NCI-H345 (cell line): ENCODE measurements at places on chromosomes 16 and 17.

GRCh38 chr17:66308856-66309255 lies 6.4 kb downstream of the PRKCA start:
- no peak for DNase-seq

DNA sequence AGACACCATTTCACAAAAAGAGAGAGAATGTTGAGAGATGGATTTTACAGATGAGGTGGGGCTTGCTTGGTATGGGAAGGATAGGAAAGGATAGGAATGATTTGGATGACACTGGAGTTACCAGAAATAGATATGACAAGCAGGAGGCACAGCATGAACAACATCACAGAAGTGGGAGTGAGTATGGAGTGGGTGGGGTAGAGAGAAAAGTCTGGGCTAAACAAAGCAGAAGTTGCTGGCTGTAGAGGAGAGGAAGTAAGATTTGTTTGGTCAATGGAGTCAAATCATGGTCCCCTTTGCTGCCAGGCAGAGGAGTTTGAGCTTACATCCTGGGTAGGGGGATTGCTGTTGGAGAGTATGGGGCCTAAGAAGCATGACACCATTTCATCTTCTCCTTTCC lies 101.7 kb downstream of the VAT1L start:
- no peak for DNase-seq

DNA sequence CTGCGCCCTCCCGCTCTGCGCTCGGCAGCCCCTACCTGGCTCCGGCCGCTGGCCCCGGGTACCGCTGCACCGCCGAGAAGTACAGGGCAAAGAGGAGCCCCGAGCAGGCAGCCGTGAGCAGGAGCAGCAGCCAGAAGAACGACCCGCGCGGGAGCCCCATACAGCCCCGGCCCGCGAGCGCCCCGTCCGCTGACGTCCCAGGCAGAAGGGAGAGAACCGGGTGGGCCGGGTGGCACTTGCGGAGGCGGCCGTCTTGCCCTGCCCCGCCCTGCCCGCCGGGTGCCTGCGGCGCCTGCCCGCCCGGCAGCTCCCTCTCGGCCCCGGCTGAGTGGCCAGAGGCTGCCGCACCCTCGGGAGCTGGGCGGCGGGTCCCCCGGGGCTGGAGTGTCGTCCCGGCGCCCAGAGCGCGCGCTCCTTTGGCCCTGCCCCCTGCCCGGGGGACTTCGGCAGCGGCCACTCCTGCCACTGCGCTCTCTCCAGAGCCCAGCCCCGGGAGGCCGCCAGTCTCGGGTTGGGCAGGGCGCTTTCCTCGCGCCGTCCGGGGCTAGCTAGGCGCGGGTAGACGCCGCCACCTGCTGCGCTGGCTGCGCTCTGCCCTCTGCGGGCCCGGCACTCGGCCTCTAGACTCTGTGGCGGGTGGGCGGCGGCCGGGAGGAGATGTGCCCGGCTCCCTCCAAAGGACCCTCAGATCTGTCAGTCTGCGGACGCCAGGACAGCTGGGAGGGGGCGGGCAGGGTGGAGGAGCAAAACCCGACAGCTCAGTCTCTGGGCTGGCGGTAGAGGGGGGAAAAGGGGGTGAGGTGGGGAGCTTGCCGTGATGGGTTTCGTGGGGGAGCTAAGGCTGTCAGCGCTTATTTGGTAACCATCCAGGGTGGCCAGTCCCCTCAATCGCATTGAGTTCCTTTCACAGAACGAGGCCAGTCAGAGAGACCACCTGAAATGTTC lies at the start of gene ST6GALNAC2:
ST6GALNAC2 (minus strand) TSS at position 212 of the 945 bp plus-strand sequence; CDS start at position 160, 52 bp downstream.
- DNase-seq, result peak; percentile 77

DNA sequence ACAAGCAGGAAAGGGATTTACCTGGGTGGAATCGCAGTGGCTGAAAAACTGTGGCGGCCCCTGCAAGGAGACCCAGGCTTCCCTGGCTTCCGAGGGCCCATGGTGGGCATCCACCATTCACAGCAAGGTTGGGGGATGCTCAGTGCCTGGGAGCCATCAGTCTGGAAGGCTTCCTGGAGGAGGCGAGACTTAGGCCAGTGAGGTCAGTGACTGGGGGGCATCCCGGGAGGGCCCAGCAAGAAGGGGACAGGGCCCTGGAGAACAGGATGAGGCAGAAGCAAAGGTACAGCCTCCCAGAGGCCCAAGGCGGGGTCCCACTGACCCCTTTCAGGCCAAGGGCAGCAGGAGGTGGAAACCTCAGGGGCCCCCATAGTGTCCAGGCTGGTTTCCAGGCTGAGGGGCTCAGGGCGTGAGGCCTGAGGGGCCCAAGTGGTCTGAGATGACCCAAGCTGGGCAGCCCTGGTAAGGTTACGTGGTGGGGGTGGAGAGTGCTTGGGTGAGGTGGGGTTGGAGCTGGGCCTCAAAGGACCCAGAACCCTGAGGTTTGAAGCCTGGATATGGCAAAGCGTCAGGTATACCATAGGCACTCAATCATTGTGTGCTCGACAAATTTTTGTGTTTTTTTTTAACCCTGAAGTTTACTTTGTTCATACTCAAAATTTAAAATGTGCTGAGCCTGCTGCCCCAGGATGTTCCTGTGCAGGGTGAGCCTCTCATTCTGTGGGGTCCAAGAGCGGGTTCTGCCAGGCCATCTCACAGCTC lies 15.8 kb upstream of the SRRM2 start:
- no peak for DNase-seq

DNA sequence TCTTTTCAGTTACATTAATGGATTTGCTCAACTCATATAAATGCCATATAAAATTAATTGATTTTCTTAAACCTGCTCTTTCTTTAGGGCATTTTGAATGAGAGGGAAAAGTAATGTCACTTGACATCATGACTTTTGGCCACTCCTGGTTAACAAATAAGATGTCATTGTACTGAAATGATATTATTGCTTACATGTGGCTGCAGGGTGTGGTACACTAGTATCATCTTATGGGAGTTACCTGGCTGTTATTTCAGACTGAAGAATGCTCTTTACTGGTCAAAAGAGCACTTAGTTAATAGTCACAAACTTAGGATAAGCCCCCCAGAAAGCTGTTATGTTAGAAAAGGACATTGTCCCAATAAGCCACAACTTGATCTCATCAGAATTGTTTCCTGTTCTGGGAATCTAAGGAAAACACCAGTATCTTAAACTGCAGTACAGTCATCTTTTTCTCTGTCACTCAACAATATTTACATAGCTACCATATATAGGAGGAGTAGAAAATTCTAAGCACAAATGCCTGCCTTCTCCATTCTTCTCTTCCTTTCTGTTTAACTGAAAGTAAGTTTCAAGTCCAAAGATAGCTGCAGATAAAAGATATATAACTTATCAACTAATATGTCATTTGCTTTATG lies 53.9 kb upstream of the MRC2 start:
- DNase-seq, result no peak

DNA sequence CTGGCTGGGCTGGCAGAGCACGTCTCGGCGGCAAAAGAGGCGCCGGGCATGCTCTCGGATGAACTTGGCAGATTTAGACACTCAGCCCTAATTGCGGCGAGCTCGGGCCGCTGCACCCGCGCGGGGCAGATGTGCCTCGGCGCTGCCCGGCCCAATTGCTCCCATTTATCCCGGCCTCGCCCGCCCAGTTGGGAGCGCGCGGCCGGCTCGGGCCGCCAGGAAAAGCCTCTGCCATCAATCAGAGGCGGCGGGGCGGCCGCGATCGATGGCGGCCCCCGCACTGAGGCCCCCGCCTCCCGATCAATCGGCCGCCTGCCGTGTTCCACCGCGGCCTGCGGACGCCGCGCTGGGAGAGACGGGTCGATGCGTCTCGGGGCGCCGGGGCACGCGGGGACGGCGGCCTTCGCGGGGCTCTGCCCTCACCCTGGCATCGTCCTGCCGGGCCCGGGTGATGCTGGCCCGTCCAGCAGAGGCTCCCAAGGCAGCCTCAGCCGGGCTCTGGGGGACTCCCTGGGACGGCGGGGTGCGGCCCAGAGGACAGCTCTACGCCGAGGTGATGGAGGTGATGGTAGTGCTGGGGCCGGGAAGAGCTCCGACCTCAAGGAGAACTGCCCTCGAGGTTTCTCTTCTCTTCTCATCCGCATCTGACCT lies 200.9 kb upstream of the N4BP1 start:
- DNase-seq, result no peak

- peak; percentile 85 for DNase-seq
Observed at GRCh38 chr17:68424861-68425260, 32.4 kb downstream of the WIPI1 start.

DNA sequence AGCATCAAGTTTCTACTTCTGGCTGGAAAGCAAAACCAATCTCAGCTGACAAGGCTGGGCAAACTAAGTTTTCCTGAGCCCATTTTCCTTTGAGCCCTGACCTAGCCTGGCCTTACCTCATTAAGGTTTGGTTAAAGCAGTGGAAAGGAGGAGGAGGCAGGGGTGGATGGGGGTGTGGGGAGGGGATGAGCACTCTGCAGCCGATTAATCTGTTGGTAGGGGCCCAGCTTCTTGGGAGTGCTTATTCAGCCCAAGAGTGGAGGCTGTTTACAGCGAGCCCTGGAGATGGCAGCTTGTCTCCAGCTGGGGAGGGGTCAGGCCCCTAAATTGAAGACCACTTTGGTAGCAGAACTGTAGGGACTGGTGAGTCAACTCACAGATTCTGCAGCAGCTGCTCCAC lies 12.0 kb downstream of the SMCR8 start:
- DNase-seq, result no peak

DNA sequence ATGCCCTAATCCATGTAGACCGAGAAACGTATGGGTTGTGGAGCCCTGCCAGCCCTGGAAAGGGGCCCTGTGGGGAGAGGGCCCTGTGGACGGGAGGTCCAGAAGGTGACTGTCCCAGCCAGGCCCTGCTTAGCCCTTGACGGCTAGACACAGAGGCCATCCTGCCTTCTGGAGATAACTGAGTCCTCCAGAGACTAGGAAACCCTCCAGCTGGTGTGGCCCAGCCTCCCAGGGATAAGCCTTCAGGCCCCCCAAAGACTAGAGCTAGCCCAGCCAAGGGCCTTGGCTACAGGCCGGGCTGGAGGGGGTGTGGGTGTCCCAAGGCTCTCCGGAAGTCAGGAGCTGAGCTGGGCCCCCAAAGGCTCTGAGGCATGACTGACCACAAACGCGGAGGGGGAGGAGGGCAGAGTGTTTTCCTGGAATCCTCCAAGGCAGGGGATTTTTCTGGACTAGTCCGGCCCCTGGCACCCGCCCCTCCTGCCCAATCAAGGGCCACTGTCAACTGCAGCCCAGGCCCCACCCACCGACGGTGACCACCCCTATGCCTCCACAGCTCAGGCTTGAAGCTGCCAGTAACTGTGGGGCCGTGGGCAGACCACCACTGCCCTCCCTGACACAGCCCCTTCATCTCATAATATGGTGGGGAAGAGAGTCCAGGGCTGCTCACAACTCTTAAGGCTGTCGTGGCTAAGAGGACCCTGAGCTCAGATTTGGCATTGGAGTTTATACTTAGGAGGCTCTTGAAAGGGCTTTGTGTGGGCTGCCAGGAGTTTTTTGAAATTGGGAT lies 885 bp upstream of the VASN start:
- no peak for DNase-seq

GRCh38 chr17:27247071-27247957 lies 46.6 kb upstream of the WSB1 start:
- DNase-seq, result peak; percentile 79

DNA sequence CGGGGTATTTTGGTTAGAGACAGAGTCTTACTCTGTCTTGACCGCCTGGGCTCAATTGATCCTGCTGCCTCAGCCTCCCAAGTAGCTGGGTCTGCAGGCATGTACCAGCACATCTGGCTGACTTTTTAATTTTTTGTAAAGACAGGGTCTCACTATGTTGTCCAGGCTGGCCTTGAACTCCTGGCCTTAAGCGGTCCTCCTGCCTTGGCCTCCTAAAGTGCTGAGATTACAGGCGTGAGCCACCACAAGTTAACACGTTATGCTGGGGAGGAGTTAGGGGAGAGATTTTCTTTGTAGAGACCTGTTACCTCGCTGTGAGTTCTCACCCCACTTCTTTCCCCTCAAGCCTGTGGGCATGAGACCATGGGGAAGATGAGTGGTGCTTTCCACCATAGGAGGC lies 1.8 kb upstream of the CES4A start:
- no peak for DNase-seq

DNA sequence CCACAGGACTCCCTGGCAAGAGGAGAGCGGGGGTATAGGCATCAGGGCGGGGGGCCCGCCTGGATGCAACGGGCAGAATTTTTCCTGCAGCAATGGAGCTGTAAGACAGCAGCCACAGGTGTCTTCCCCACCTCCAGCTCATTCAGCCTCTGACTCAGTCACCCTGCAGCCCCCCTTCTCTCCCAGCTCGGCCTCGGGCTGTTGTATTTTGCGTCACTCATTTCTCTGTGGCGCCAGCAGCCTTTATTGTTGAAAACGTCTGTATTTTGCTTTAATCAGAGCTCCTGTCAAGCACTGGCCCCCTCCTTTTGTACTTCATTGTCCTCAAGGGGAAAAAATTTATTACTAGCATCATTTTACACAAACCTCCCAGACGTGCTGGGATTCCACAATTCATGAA lies 117.7 kb downstream of the WSCD1 start:
- DNase-seq, result peak; percentile 5

GRCh38 chr16:1225051-1225451 lies at the start of gene TPSG1:
Gene TPSG1, minus strand, starts transcription at chr16:1225268. Its CDS starts 16 bp downstream, at chr16:1225252.
- DNase-seq, result no peak

GRCh38 chr16:86966777-86967176 lies 350.4 kb downstream of the C16orf95 start:
- DNase-seq, result no peak

GRCh38 chr17:65629234-65629690 lies 67.8 kb upstream of the AXIN2 start:
- DNase-seq, result peak; percentile 72

DNA sequence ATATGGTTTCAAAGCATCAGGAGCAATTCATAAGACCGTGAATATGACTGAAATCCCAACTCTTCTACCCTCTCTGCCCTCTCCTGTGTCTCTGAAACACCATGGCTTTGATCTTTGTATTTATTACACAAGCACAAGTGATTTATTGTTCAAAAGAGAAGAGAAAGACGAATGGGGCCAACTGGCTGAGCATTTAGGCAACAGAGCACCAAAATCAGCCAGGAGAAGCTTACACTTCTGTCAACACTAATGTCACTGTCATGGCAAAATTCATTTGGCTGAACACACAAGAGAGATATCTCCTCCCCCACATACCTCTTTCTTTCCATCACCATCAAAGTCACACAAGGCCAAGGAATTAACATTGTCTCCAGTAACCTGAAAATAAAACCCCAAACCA lies 9.3 kb downstream of the BBS2 start:
- no peak for DNase-seq

DNA sequence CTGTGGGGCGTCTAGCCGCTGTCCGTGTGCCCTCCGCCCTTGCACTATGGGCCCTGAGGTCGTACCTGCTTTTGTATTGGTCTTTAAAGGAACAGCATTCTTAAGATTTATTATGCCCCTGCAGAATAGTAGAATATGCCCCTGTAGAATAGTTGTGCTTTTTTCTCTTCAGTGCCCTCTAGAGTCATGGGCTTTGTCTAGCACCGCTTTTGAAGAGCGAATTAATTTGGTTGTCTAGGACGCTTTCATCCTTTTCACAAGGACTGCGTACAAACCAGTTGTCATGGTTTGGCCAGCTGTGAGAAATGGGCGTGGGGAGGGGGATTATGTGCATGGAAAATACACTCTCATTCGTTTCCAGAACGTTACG lies 621 bp downstream of the CEP95 start:
- DNase-seq, result peak; percentile 61
